ENCODE measurements at places on chromosomes 12 and 14.

GRCh38 chr12:20320552-20320951 lies 47.8 kb upstream of the PDE3A start:
- DNase-seq: no peak

GRCh38 chr12:132030367-132031038 lies 80.8 kb downstream of the EP400 start:
- DNase-seq: no peak

- no peak for DNase-seq
Observed at GRCh38 chr12:29944269-29945000, 160.7 kb upstream of the TMTC1 start.

DNA sequence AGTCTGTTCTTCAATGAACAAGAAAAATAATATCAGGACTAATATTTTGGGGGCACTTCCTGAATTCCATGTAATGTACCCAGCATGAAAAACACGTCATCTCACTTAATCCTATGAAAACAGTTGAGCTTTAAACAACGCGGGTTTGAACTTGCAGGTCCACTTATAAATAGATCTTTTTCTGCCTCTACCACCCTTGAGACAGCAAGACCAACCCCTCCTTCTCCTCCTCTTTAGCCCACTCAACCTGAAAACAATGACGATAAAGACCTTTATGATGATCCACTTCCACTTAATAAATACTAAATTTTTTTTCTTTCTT lies 203.9 kb upstream of the KRR1 start:
- DNase-seq: no peak
